ENCODE measurements at places on chromosomes 4 and X.

DNA sequence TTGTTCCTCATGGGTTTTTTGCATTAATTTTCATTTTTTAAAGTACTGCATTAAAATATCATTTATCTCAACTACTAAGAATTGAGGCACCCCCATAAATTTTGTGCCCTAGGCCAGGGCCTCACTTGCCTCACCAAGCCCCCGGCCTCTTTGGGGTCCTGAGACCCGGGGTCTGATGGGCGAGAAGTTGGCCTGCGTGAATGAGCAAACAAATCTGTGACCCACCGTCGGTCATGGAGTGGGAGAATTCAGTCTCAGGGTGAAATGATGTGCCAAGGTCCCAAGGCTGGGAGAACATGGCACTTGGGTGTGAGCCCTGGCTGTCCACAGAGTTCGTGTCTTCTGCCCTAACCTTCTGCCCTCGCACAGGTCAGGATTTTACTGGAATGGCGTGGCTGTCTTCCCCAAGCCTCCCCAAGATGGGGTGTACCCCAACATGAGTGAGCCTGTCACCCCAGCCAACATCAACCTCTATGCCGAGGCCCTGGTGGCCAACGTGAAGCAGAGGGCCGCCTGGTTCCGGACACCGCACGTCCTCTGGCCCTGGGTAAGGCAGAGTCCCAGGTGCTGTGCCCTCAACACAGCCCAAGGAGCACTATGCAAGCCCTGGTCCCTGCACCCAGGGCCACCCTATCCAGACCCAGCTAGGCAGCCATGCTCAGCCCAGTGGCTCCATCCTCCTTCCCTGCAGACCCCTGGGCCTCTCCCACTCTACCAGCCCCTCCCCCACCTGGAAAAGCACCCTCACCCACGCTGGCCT, 18.0 kb downstream of the MAN2B2 start:
- DNase-seq, result no peak

GRCh38 chr4:53512608-53513007, 78.7 kb downstream of the LNX1 start:
- DNase-seq, result no peak

- no peak for DNase-seq
These were observed 40.1 kb upstream of the KLHL8 start for GRCh38 chr4:87260477-87260876.

GRCh38 chr4:100738196-100739165, 220.7 kb upstream of the EMCN start:
- DNase-seq, result peak; percentile 87

GRCh38 chrX:39318506-39319343, 517.5 kb downstream of the MID1IP1 start:
- DNase-seq, result no peak

DNA sequence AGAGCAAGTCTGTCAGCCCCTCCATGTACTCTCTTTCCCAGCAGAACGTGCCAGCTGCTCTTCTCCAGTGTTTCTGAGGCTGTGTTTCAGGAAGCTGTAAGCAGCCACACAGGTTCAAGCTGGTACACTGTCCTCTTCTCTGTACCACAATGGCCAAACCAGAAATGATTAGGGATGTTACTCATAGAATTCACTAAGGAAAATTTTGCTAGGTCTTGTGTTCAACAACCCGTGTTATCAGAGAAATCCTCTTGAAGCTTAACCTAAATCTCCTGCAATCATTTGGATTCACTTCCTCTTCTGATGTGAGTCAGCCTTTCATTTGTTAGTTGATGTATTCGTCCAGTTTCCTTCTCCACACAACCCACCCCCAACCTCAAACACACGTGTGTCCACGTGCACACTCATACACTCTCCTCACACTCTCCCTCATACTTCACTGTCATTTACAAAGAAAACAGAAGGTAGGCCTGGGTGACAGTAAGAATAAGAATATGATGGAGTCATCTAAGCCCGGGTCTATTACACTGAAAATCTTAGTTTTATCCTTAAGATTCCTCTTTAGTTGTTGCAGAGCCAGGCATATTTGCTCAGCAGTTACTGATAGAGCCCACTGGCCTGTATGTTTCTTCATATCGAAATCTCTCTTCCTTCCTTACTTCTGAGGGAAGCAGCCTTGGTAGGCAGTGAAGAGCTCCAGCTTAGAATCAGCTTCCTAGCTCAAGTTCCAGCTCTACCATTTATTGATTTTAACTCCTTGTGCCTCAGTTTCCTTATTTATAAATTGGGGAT, 63.4 kb downstream of the DCUN1D4 start:
- no peak for DNase-seq

- no peak for DNase-seq
These were observed 19.3 kb downstream of the DDIT4L start for GRCh38 chr4:100170986-100171385.

DNA sequence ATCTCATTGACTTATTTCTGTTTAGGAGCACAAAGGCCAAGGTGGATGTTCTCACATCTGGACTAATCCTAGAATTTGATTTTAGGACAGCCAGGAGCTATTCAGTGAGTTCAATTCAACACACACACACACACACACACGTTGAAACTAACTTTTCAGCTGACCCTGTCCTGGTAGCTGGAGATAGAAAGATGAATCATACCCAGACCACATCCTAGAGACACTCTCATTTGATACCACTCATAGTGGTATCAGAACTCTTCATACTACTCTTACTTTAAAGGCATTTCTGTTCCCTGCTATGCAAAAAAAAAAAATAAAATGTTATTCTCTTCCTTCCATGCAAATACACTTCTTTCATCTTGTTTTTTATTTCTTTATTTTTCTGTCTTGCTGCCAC, 36.7 kb downstream of the KLF8 start:
- DNase-seq, result no peak

- no peak for DNase-seq
These were observed 128.5 kb downstream of the SPRY1 start for GRCh38 chr4:123524958-123525628.

GRCh38 chrX:119130911-119131310, 3.3 kb upstream of the KIAA1210 start:
- DNase-seq, result no peak

DNA sequence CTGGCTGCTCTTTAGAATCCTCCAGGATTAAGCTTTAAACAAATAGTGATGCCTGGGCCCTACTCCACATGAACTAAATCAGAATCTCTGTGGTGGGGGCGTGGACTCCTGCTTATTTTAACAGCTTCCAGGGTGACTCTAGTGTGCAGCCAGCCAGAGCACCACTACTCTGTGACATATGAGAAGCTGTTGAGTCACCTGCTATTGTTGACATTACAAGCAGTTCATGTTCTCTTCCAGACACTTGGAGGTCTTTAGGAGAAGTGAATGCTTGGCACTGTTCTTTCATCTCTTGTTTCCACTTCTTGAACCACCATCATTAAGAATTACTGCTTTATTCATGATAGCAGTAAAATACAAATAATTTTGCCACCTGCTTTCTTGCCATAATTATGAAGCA, 426 bp upstream of the C4orf51 start:
- DNase-seq, result no peak

DNA sequence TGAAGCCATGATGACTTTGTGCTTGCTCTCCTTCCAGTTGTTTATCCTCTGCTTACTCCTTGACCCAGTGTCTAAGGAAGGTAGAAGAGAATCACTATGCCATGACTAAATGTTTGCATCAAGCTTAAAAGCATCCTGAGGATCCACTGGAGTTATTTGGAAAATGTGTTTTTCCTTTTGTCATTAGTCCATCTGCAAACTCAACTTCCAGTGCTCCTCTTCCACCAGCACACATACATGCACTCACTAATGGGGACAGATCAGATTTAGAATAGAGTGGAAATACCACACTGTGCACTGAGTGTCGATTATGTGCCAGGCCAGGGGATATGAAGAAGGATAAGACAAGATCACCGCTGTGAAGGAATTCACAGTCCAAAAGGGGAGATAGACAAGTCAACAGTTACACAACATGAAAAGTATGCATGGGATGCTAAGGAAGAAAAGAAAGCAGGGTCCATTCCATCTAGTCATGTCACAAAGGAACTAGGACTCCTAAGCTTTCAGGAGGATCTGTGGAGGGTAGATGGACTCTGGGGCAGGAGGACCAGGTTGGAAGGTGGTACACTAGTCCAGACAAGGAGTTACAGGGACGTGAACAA, 1.9 kb downstream of the OCIAD2 start:
- DNase-seq, result no peak

GRCh38 chrX:78708262-78708661, 39.3 kb upstream of the LPAR4 start:
- DNase-seq, result no peak
